Stimulated activated naive CD8-positive, alpha-beta T cell treated with anti-CD3 and anti-CD28 coated beads, Interleukin-15, Interleukin-2, amounts not matched to agents 100 U/mL and 50 U/mL, for 24 hours (primary cell): ENCODE measurements at places on chromosomes 16 and 17.

DNA sequence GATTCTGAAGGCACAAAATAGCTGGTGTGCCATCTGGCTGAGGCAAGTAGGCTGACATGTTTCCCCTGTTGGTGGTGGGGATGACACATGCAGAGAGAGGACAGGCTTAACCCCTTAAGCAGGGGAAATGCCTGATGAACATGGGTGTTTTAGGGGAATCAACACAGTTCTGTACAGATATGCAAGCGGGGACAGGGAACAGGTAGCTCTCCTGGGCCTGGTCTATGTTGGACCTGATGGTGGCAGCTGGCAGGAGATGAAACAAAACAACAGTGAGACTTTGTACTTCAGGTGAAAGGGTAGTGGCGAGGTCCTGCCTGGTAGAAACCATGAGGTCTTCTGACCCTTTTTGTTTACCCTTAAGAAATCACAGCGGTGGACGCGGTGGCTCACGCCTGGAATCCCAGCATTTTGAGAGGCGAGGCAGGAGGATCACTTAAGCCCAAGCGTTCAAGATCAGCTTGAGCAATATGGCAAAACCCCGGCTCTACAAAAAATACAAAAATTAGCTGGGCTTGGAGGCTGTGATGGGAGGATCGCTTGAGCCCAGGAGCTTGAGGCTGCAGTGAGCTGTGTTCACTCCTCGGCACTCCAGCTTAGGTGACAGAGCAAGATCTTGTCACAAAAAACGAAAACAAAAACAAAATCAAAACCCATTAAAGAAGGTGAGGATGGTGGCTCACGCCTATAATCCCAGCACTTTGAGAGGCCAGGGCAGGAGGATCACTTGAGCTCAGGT, 10.5 kb downstream of the OR1F1 start:
- no peak for DNase-seq

- DNase-seq = no peak
Observed at GRCh38 chr17:75646638-75646992, 13.4 kb downstream of the SMIM5 start.

DNA sequence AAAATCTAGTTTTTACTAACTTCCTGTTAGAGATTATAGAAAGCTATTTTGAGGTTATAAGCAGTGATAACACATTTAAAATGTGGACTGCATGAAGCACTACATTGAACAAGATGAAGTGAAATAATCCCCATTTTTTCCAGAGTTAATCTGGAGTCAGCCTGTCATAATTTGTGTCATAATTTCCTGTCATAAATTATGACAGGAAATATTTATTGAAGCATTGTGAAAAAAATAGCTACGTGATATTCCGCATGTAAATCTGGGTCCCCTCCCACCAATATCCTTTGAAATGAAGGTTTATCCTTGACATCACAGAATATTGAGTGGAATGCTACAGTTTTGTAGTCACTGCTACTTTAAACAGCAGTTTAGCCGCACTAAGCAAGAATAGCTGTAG, 40.1 kb downstream of the OMG start:
- no peak for DNase-seq

DNA sequence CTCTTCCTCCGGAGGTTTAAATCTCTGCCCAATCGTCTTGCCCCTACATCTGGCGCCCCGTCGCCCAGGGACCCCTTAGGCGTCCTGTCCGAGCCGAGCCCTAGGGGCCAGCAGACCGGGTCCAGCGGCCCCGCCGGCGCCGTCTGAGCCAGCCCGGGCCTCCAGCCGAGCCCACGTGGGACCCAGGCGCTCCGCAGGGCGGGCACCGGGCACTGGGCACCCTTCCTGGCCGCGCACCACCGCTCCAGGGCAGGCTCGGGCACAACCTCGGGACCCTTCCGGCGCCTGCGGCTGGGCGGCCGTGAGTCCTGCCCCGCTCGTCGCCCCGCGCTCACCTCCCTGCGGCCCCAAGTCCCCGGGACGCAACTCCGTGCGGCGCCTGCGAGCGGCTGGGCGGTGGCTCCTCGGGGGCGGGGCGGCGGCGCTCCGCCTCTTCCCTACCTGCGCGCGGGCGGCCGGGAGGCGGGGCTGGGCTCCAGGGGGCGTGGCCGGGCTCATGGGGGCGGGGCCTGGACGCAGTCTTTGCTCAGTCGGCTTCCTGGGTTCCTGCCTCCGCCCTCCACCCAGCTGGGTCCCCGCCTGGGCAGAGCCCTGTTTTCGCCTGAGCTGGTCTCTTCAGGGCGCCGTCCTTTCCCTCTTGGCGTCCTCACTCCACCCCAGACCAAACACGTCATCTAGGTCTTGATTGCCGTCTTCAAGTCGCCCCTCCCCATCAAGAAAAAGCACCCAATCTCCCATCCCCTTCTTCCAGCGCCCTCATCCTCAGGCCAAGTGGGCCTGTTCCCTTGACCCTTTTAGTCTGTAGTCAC, at the start of gene RHBDF2:
Gene RHBDF2, minus strand, starts transcription at position 406 of the 809 bp plus-strand sequence. CDS start 19,899 bp downstream, outside the sequence.
- DNase-seq = peak; percentile 97

DNA sequence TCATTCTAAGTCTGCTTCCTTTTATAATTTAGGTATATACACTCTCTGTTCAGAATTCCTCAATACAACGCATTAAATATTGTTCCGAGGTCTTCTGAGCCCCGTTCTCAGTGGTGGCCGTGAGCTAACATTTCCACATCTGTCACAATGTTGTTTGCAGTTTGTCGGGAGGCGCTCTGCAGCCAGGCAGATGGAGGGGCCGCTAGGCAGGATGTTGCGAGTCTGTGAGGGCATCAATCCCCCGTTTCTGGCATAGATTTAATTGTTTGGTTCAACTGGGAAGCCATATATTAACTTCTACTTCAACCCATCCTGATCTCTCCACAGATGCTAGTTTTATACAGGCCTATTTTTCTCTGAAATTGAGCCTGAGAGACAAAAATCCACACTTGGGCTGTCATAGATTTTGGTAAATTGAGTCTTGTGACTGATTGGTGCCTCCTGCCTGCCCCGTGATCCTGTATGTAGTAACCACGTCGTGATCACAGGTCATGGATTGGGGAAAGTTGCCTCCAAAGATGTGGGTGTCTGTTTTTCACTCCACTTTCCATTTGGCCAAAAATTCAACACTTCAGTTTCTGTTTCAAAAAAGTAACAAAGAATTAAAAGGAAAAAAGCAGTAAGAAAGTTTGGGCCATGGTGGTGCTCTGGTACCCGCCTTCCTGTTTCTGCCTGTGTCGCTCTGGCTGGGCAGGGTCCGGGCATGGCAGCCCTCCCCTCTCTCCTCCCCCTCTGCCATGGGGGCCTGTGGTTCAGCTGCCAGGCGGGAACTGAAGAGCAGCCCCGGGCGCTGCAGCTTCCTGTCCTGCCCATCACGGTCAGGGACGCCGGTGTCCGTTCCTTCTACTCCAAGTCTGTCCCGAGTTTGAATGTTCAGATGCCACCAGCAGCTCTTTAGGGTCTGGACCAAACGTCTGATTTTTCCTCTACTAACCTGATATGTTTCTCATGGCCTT, 41.5 kb downstream of the RPTOR start:
- no peak for DNase-seq

GRCh38 chr16:81526935-81527334, 82.3 kb downstream of the CMIP start:
- DNase-seq = no peak

- no peak for DNase-seq
Observed at GRCh38 chr16:28131181-28131580, 67.7 kb upstream of the GSG1L start.

- peak; percentile 20 for DNase-seq
Observed at GRCh38 chr17:82495844-82496528, 23.5 kb upstream of the FOXK2 start.

GRCh38 chr17:35449371-35449931, 885 bp upstream of the SLFN13 start:
- no peak for DNase-seq
